Mesendoderm (in vitro differentiated cells): ENCODE measurements at places on chromosomes 16 and 17.

DNA sequence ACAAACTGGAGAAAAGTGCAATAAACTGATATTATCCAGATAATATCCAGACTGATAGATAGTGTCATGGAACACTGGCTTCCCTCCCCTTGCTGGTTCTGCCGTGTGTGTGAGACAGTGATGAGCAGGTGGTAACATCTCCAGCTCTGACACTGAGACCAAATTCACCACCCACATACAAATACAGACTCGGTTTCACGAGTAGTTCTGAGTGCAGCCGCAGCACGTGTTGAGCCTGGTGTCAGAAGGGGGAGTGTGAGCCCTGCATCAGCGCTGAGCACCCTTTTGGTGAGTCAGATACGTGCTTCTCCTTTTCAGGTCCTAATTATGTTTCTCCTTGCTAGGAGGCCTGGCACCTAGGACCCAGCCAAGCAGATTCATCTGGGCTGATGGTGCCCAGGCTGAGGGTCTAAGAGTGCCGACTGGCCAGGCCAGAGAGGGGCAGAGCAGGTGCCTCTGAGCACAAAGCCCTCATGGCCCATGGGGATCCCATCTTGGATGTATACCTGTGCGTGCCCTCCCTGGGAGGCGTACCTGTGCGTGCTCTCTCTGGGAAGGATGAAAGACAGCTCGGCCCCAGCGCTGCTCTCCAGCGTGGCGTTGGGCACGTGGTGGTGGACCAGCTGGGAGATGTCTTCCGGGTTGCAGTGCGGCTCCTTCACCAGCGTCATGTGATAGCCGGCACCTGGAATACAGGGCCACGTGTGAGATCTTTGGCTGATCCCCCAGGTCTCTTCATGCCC is 27.3 kb upstream of the RNPS1 start:
- H3K4me1 ChIP-seq = no peaks in the 10 kb centered on the region
- no peak for DNase-seq

DNA sequence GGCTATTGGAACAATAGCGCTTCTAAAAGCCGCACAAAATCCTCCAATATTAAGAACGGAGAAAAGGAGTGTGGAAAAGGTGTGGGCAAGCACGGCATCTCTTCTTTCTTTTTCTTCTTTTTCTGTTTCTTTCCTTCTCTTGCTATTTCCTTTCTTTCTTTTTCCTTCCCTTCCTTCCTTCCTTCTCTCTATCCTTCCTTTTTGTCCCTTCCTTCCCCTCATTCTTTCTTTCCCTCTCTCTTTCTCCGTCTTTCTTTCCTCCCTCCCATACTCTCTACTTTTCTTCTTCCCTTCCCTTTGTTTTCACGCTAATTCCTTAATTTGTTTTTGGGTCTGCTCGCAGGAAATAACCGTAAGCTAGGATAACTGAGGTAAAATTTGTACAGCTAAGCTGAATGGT is 478.2 kb downstream of the MAF start:
- no peak overlapping the region for H3K4me3 ChIP-seq
- no peak for DNase-seq
- no peaks in the 10 kb centered on the region for H3K4me1 ChIP-seq
- H3K36me3 ChIP-seq = no peaks in the 10 kb centered on the region
- H3K27me3 ChIP-seq = no peaks in the 10 kb centered on the region

DNA sequence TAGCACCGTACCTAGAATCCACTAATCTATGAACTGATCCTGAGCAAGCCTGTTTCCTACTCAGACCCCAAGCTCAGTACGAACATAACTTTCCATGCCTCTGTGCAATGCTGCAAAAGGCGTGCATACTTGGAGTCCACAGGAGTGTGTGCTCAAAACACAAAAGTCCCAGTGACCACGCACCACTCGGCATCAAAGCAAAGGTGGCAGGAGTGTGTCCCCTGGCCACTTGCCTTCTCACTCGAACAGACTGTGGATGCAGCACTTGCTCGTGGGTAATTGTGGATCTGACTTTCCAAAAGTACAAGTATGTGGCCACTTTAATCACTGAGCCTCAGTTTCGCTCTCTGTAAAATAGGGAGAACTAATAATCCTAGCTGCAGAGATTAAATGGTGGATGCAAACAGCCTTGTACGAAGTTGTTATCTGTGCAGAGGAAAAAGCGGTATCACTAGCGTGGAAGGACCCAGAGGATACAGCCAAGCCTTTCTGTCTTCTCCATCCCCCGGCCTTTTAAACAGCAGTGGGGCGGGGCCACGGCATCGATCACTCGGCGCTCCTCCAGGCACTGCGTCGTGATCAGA is 311 bp upstream of the KDM8 start:
- no peak for DNase-seq
- H3K36me3 ChIP-seq = no peaks in the 10 kb centered on the region
- H3K27ac ChIP-seq = peak overlapping the region; percentile 79
- H3K4me3 ChIP-seq = peak overlapping the region; percentile 35
- H3K4me1 ChIP-seq = peaks cover 6% of the 10 kb centered on the region

GRCh38 chr17:66580956-66581391 is 253.9 kb upstream of the CACNG5 start:
- H3K27ac ChIP-seq = no peak overlapping the region
- no peaks in the 10 kb centered on the region for H3K36me3 ChIP-seq
- H3K4me3 ChIP-seq = no peak overlapping the region

- no peak overlapping the region for H3K27ac ChIP-seq
- no peaks in the 10 kb centered on the region for H3K36me3 ChIP-seq
- DNase-seq = no peak
- H3K4me3 ChIP-seq = no peak overlapping the region
- H3K4me1 ChIP-seq = no peaks in the 10 kb centered on the region
These were observed 10.3 kb upstream of the RPL38 start for GRCh38 chr17:74192950-74193781.

- H3K27ac ChIP-seq = no peak overlapping the region
- no peaks in the 10 kb centered on the region for H3K27me3 ChIP-seq
- no peak overlapping the region for H3K4me3 ChIP-seq
- no peak for DNase-seq
These were observed 13.3 kb upstream of the MARCHF10 start for GRCh38 chr17:62821189-62822079.

GRCh38 chr16:12507366-12507765 is 296.3 kb downstream of the CPPED1 start:
- no peaks in the 10 kb centered on the region for H3K4me1 ChIP-seq
- no peaks in the 10 kb centered on the region for H3K27me3 ChIP-seq
- H3K4me3 ChIP-seq = no peak overlapping the region
- DNase-seq = no peak
- H3K36me3 ChIP-seq = no peaks in the 10 kb centered on the region
- no peak overlapping the region for H3K27ac ChIP-seq

- no peaks in the 10 kb centered on the region for H3K27me3 ChIP-seq
- H3K4me3 ChIP-seq = no peak overlapping the region
- peaks cover 4% of the 10 kb centered on the region for H3K36me3 ChIP-seq
These were observed 13.7 kb upstream of the MNT start for GRCh38 chr17:2414446-2415064.
